ENCODE measurements at places on chromosomes 5 and 9.
A peak's percentile ranks its signal among the peaks of the same experiment; 100 is the strongest.

DNA sequence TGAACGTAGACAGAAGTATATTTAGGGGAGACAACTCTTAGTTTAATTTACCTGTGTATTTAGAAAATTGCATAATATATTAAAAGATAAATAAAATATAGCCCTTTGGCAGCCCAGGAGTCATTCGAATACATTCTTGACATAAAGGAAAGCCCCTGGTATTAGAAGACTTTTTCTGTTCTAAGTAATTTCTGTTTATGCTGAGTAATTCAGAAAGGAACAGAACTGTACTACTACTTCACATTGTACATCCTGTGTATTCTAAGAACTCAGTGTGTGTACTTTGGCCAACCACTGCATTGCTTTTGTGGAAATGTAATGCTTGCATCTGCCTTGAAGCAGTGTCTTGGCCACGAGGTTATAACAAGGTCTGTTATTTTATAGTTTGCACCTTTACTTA is 136.4 kb downstream of the KDM4C start:
- no peak for DNase-seq

- peak; percentile 78 for DNase-seq
Measured at GRCh38 chr5:138354926-138355378, 2.5 kb downstream of the KDM3B start.

GRCh38 chr9:92294297-92294676 is 790 bp upstream of the IARS1 start:
- DNase-seq = peak; percentile 23

DNA sequence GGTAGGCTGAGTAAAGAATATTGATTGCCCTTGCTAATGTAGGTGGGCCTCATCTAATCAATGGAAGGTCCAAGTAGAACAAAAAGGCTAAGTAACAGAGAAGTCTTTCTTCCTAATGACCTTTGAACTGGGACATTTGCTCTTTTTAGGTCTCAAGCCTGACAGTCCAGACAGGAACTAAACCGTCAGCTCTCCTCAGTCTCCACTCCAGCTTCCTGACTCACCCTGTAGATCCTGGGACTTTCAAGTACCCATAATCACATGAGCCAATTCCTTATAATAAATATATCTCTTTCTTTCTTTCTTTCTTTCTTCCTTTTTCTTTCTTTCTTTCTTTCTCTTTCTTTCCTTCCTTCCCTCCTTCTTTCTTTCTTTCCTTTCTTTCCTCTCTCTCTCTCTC is 479.5 kb upstream of the PAPPA start:
- DNase-seq = no peak

GRCh38 chr9:127128341-127129072 is 6.1 kb upstream of the ANGPTL2 start:
- peak; percentile 34 for DNase-seq

DNA sequence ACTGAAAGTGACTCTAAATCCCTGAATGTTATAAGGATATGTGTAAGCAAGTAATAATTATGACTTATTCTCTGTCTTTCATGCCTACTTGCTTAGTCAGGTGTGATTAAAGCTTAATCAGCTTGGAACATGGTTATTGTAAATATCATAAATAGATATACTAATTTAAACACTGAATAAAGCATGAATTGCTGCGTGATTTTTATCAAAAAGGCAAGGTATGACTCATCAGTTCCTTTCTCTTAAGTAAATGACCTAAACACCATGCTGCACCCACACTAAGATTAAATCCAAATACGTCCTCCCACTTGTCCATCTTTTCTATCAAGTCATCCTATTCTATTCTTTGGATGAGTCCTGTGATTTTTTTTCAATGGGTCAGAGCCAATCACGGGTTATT is 124.6 kb upstream of the MTAP start:
- peak; percentile 47 for DNase-seq

Data from fibroblast of skin of scalp (primary cell).